Lower leg skin (tissue), 4 donors: ENCODE measurements at places on chromosomes 6 and 20. TPM values are rescaled to one million over a fixed set of nuclear protein-coding genes. Genes with fewer than 3 reads are reported as not detected.

- no peak for DNase-seq
Measured at GRCh38 chr6:157770946-157771345, 52.1 kb upstream of the SNX9 start.

DNA sequence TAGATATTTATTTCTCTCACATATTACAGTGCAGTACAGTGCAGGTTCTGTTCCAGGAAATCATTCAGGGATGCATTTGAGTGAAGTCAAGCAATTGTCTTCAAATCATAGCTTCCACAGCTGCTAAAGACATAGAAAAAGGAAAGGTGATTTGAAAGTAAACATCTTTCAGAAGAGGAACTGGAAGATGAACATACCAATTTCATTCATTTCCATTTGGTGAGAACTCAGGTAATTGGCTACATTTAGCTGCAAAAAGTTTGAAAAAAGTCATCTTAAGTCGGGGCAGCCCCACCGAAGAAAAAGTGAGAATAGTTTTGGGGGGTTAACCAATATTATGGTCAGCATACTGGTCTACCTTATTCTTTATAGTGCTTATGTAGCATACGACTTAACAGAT, 61.4 kb upstream of the IL20RA start:
- no peak for DNase-seq

GSTA2 gene
- total RNA-seq, result not detected

DNA sequence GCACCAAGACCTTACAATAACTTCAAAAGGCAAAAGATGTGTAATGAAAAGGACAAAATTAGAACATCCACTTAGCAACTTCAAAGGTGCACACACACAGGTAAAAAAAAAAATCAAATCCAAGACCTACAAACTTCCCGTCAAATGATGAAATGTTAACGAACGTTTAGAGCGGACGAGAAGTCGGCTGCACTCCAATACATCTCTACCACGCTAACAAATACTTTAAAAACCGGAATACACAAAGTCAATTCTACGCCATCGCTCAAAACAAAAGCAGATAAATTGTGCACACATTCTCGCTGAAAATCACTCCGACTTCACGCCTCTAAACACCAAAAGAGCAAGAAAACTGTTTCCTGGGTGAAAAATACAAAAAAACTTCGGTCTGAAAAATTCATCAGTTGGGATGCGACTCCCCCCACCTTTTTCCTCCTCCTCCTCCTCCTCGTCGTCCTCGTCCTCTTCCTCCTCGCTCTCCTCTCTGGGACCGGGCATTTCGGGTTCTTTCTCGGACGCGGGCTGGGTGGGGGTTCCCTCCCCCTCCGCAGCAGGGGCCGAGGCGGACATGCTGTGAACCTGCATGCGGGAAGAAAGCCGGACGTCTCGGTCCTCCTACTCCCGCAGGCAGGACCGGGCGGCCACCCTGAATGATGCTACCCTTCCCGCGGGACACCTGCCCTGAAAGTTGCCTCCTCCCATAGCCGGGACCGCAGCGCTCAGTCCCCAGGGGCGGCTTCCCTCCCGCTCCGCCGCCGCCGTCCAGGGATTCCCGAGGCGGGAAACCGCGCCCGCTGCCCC, 712 bp downstream of the DEK start:
- no peak for DNase-seq

GRCh38 chr6:110629153-110629552, 152.7 kb upstream of the SLC22A16 start:
- no peak for DNase-seq
